Tracheal epithelial cell (primary cell): ENCODE measurements at places on chromosomes 2 and 18. TPM values are rescaled to one million over a fixed set of nuclear protein-coding genes. Genes with fewer than 3 reads are reported as not detected.

TUBA4A gene
- 75.5 and 161 TPM in 2 replicates for total RNA-seq

OTOS gene
- total RNA-seq = not detected in 2 replicates

REG3A gene
- not detected in 2 replicates for total RNA-seq

UGT1A8 gene
- total RNA-seq = under 0.01 and 0.43 TPM in 2 replicates

MPP4 gene
- total RNA-seq = not detected in 2 replicates

FOXI3 gene
- total RNA-seq = not detected in 2 replicates

LYPD1 gene
- total RNA-seq = 4.1 TPM in 1 of 2 replicates, not detected in the other
